ENCODE measurements at places on chromosomes 7 and 10.
A peak's percentile ranks its signal among the peaks of the same experiment; 100 is the strongest.

DNA sequence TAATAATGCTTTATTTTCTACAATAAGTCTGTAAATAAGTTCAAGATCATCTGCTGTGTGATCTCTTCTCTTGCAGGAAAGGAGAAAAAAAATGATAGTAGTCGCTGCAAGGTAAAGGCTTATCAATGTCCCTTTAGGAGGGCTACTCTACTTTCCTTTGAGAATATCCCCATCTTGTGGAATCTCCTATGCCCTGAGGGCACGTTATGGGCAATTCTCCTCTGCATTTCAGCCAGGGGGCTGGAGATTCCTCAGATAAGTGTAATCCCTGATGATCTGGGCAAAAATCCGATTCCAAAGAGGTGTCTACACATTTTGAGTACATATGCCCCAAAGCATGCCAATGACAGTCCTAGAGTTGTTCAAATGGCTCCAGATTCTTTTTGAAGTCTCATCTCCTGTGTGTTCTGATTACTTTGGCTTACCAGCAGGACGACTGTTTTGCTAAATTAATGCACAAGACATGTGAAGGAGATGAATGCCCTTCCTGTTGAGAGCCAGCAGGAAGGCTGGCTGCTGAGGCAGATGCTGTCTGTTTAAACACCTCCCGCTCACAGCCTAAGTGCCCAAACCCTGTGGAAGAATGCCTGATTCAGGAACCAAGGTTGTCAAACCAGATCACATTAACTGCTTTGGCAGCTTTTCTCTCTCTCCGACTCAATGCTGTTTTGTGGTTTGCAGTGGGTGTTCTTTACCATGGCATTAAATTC is 171.2 kb upstream of the COL1A2 start:
- DNase-seq, result no peak

GRCh38 chr10:104353325-104354048 is at the start of gene CFAP58:
CFAP58 (plus strand) TSS chr10:104353833; CDS start chr10:104353898, 65 bp downstream.
- DNase-seq, result peak; percentile 84

DNA sequence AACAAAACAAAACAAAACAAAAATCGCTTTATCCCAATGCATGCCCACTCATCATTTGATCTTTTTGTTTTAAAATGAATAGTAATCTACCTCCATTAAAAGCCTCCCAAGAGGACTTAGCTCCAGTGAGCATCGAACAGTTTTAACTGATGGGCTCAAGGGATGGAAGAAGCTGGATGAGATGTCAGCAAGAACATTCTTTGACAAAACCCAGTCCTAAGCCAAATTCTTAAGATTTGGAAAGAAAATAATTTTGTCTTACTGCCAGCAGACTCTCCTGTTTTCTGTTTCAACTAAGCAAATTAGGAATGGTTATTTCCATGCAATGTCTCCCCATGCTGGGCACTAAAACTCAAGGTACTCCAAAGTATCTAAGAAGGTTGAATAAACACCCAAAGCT is 127.3 kb downstream of the RNLS start:
- DNase-seq, result no peak

DNA sequence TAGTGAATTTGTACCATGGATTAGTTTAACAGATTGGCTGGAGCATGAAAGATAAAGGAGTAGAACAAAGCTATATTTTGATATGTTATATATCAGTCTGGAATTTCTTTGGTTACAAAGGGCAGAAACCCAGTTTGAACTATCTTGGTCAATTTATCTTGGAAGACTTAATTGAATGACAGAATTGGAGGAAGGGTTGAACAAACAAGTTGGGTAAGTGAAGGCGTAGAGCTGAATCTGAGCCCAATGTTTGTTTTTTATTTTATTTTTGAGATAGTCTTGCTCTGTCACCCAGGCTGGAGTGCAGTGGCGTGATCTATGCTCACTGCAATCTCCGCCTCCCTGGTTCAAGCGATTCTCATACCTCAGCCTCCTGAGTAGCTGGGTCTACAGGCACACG is 21.8 kb upstream of the JCAD start:
- no peak for DNase-seq

GRCh38 chr10:87552248-87552929 is 47.7 kb downstream of the MINPP1 start:
- DNase-seq, result no peak

GRCh38 chr7:20474249-20474648 is 141.2 kb upstream of the ABCB5 start:
- DNase-seq, result no peak

DNA sequence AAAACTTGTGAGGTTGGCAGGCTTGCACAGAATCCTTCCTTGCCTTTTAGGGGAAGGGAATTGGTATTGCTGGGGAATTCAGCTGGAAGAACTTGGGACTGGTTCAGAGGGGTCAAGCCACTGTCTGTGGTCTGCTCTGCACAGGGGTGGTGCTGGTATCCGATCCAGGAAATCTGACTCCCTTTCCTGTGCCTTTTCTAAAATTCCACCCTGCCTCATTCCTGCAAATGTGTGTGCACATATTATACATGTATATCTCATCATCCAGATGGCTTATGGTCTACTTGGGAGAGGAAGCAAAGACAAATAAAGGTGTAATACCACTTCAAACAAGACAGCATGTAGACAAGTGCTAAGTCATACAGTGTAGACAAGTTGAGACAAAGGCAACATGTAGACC is 14.3 kb downstream of the UBTD1 start:
- no peak for DNase-seq

GRCh38 chr7:89771003-89771636 is 383.1 kb upstream of the STEAP1 start:
- no peak for DNase-seq

DNA sequence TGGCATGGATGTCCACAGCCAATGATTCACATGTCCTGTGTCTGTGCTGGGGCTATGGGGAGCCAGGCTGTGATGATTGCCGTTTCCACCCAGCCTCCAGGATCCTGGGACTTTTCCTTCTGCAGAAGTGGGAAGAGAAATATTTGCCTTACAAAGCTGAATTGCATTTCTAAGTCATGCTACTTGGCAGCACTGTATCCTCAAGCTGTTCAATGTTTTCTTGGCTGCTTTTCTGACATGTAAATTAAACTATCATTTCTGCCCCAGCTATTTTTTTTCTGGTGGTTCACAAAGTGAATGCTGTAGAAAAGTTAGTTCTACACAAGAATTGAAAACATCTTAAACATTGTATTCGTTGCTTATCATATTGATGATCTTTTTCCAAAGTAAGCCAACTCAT is 51.9 kb upstream of the TCERG1L start:
- DNase-seq, result no peak

GRCh38 chr7:127996253-127997071 is 34.8 kb downstream of the LRRC4 start:
- DNase-seq, result no peak

DNA sequence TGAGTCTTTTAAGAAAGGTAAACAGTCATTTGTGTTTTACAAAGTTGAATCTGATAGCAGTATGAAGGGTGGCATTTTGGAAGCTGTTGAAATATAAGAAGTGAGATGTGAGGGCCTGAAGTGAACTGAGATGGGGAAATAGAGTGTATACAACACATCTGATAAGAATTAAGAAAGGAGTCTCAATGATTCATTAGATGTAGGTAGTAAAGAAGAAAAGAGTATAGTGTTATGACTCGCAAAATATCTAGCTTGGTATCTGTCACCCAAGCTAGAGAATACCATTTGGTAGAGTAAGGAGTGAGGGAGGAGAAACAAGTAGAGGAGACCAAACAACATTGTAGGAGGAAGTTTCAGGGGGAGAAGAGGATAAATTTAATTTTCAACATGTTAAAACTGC is 5.3 kb downstream of the PTPN12 start:
- DNase-seq, result no peak

- no peak for DNase-seq
Observed at GRCh38 chr10:105586451-105587098, 945.5 kb downstream of the SORCS3 start.

- DNase-seq, result no peak
Observed at GRCh38 chr7:74012842-74013249, 15.1 kb upstream of the ELN start.

DNA sequence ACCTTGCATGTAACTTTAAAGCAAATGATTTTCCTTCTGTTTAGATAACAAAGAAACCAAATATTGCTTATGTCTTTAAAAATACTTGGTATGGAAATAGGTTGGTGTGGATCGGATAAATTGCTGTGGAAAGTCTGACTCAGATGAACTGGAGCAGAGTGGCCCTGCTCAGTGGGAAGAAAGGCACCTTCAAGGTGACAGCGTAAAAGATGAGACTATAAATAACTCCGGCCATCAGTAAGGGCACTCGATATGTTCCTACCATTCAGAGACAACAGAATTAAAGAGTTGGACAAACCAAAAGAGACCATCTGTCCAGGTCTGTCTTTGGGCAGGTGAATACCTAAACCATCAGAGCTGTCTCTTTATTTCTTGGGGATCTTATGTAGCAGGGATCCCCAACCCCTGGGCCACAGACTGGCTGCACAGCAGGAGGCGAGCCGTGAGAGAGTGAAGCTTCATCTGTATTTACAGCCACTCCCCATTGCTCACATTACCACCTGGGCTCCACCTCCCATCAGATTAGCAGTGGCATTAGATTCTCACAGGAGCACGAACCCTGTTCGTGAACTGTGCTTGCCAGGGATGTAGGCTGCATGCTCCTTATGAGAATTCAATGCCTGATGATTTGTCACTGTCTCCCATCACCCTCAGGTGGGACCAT is 357.1 kb downstream of the PRPF18 start:
- DNase-seq, result no peak

DNA sequence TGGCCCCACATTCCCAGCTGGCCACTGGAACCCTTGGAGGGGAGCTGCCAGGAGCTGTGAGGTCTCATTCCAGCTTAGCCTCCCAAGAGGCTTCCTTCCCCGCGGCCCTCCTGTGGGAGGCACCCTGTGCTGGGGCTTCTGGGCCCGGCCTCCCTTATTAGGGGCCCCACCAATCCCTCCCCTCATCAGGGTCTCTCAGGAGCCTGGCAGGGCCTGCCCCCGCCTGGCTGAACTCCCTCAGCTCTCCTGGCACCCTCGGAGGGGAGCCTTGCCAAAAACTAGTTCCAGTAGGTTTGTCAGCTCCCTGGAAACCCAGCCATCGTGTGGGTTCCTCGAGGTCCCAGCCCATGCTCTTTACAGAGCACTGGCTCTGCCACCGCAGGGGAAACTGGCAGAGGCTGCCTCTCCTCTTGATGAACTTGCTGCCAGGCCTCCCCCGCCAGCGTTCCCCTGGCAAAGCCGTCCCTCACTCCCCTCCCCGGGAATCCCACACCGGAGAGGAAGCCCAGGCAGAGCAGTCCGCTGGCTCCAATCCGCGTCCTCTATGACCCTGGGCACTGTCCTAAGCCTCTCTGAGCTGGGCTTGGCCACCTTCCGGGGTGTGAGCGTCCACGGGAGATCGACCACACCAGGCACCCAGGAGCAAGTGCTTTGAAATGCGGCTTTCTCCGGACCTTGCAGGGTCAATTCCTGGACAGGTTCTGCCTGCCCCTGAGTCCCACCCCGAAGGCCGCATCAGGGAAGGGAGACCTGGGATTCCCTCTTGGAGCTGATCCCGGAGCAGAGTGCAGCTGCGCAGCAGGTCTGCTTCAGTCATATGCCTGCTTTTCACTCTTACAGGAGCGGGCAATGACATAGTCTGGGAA is 139.8 kb downstream of the ARHGAP22 start:
- no peak for DNase-seq

GRCh38 chr7:14137676-14138075 is 148.2 kb upstream of the ETV1 start:
- no peak for DNase-seq

GRCh38 chr7:147912946-147913638 is 677.5 kb upstream of the C7orf33 start:
- no peak for DNase-seq

DNA sequence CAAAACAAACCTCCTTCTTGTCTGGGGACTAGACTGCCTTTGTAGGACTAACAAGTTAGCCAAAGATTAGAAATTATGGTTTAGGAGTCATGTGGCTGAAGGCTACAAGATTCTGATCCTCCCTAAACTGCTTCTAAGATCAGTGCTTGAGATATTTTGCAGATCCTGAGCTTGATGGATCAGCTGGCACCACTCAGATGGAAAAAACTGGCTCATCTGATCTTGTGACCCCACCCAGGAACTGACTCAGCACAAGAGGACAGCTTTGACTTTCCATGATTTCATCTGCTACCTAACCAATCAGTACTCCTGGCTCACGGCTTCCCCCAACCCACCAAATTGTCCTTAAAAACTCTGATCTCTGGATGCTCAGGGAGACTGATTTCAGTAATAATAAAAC is 271.5 kb upstream of the TAC1 start:
- no peak for DNase-seq

- no peak for DNase-seq
Observed at GRCh38 chr7:131031099-131031868, 296.4 kb upstream of the MKLN1 start.

DNA sequence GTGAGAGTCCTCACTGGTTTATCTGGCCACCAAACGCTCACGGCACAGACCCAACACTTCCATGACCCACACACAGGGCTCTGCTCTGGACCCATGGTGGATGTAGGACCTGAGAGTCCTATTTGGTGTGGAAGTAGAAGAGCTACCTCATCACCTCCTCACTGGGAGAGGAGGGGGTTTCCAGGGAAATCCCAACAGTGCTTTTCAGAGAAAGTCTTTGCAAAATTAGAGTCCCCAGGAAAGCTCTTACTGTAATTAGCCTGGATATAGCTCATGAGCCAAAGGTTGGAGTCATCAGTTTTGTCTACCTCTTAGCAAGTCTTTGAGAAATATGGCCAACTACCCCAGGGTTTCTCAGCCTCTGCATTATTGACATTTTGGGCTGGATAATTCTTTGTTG is 34.7 kb upstream of the TARP start:
- no peak for DNase-seq

GRCh38 chr10:43305876-43306275 is 39.0 kb upstream of the RASGEF1A start:
- no peak for DNase-seq

- no peak for DNase-seq
Observed at GRCh38 chr10:126380352-126381076, 7.8 kb downstream of the ADAM12 start.

DNA sequence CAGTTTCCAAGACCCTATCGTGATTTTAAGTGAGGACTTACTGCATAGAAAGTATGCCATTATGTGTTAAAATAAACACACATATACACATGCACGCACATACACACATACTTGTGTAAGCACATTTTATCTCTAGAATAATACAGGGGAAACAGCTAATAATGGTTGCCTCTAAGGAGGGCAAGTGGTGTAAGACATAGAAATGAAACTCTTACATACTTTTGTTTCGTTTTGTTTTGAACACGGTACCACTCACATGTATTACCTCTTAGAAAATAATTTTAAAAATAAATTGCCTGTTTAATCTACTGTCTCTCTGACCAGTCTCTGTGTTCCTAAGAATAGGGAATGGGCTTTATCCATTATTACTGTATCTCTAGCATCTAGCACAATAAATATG is 49.2 kb downstream of the HERPUD2 start:
- no peak for DNase-seq
